GM23248 (cell line): ENCODE measurements at places on chromosomes 7 and 10.

DNA sequence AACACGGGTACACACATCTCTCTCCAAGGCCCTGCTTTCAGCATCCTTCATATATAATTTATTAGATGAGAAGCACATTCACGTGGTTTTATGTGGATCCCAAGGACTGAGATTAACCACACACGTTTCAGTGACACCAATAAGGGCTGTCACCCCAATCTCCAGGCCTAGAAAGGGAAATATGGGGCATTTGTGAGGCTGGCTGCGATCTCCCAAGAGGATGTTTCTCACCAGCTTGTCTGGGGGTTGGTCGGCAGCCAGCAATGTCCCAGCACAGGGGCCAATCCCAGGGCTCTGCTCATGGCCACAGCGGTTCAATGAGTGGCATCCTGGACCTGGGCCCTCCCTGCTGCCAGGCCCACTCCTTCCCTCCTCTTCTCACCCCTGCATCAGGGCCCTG is 115.5 kb downstream of the ITIH5 start:
- DNase-seq: no peak

GRCh38 chr7:140417456-140418155 is 13.7 kb downstream of the RAB19 start:
- DNase-seq: no peak

- DNase-seq: no peak
These were observed 324.3 kb downstream of the DNAJB6 start for GRCh38 chr7:157660971-157661610.

- DNase-seq: no peak
These were observed 616.4 kb upstream of the GHITM start for GRCh38 chr10:83522881-83523386.

DNA sequence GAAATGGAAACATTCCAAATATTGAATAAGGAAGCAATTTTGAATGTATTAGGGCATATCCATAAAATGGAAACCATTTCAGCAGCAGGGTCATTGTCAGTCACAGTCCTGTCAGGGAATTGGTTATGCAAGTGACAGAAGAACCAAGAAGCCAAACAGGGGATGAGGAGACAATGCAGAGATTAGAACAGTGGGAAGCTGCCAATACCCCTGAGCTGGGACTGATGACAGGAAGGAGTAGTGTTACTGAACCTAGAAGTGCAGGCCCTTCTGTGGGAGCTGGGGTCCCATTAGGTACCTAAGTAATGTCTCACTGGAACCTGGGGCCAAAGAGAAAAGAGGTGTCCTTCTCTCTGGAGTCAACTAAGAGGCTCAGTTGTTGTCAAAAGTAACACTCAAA is 37.6 kb upstream of the NPSR1 start:
- no peak for DNase-seq

GRCh38 chr7:141220263-141220880 is 146.5 kb downstream of the TMEM178B start:
- no peak for DNase-seq

DNA sequence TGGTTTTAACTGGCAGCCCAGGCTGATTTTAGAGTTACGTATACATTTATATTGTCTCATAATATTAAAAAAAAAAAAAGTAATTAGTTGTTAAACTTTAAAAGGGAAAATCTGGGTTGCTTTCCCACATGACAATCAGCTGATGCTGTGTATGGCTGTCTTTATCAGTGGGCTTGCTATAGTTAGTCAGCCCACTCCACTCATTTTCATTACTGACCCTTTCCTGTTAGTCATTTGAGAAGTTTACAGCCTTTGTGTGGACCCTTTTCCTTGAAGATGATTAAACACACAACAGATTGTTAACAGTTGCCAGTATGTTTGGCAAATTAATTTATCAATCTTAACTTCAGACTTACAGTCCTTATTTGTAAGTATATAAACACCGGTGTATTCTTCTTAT is 164.5 kb upstream of the AGR3 start:
- DNase-seq: no peak

GRCh38 chr10:75358132-75358531 is 43.4 kb downstream of the ZNF503 start:
- no peak for DNase-seq

- DNase-seq: no peak
These were observed 204.1 kb upstream of the NFE2L3 start for GRCh38 chr7:25947669-25948516.

DNA sequence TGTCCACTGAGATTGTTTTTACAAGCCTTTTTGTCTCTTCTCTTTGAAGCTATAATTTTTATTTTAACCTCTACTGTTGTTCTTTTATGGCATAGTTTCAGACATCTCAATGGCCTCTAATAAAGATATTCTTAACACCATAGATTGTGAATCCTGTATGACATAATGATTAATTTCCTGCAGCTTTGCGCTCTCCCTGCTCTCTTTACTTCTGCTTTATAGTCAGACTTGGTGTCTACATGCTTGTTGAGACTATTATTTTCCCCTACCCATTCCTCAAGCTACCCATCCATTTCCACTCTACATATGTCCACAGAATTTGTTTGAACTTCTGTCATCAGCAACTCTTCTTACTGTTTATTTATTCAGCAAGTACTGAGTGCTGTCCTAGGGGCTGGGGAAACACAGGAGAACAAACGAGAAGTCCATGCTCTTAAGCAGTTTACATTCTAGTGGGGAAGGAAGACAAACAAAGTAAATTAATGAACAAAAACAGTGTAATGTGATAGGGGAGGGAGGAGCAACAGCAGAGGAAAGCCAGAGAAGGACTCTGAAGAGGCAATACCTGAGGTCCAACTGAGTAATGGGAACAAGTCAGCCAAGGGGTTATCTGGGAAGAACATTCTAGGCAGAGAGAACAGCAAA is 110.1 kb downstream of the CDK14 start:
- DNase-seq: no peak

GRCh38 chr10:25057886-25058285 is 41.5 kb downstream of the THNSL1 start:
- no peak for DNase-seq

- DNase-seq: peak; percentile 66
These were observed 35.3 kb upstream of the IFRD1 start for GRCh38 chr7:112414855-112415490.

- no peak for DNase-seq
These were observed 51.6 kb downstream of the PDGFA start for GRCh38 chr7:467856-468545.

GRCh38 chr7:129903935-129904334 is 48.8 kb downstream of the UBE2H start:
- no peak for DNase-seq

- peak; percentile 37 for DNase-seq
These were observed 37.2 kb downstream of the CALML5 start for GRCh38 chr10:5461914-5462840.

DNA sequence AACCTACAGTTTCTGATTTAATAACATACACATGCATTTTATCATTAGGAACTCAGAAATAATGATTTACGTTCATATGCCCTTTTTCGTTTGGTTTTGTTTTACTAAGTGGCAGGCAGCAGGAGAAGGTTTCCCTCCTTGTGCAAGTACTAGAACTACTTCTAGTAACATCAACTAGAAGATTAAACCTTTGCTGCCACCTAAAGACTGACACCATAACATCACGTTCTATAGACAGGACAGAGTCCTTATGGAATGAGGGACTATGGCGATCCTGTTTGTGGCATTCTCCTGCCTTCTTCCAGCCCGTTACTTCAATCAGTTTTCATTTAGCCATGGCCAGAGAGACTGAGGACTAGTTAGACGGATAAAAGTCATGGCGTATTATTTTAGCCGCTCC is 53.2 kb downstream of the GAD2 start:
- DNase-seq: peak; percentile 47

DNA sequence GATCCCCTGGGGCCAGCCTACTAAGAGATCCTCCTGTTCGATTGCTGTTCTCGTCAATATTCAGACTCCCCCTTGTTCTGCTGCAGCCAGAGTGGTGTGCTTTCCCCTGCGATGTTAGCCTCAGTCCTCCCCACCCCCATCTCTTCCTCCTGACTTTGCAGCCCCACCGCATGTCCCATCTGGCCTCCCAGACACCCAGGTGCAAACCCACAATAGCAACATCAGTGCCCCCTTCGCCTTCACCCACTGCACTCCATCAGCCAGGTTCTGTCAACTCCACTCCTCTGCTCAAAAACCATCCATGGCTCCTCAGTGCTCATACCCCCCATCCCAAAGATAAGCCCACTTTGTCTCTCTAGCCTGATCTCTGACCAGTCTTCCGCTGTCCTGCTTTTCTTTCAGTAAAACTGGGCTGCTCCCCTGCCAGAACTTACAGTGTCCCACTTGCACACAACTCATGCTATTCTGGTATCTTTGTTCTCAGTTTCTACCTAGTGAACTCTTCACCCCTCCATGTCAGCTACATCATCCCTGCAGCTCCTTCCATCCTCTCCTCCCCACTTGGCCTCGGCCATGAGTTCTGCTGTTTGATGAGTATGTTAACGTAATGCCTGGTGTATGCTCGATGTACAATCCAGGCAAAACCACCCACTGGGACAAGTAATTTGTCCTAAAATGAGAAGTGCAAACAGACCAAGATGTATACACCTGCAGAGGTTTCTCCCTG is 26.6 kb downstream of the COL13A1 start:
- no peak for DNase-seq

GRCh38 chr10:17432723-17433122 is 21.7 kb downstream of the ST8SIA6 start:
- DNase-seq: peak; percentile 23

GRCh38 chr10:218798-219197 is 83.5 kb downstream of the ZMYND11 start:
- DNase-seq: peak; percentile 52

DNA sequence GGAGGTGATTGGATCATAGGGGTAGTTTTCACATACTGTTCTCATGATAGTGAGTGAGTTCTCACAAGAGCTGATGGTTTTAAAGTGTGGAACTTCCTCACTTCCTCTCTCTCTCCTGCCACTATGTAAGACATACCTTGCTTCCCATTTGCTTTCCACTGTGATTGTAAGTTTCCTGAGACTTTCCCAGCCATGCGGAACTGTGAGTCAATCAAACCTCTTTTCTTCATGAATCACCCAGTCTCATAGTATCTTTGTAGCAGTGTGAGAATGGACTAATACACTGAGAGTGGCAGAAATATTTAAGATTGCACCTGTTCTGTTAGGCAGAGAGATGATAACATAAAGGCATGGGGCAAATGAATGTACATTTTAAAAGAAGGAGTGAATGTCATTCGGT is 507.8 kb downstream of the SORCS3 start:
- DNase-seq: no peak

DNA sequence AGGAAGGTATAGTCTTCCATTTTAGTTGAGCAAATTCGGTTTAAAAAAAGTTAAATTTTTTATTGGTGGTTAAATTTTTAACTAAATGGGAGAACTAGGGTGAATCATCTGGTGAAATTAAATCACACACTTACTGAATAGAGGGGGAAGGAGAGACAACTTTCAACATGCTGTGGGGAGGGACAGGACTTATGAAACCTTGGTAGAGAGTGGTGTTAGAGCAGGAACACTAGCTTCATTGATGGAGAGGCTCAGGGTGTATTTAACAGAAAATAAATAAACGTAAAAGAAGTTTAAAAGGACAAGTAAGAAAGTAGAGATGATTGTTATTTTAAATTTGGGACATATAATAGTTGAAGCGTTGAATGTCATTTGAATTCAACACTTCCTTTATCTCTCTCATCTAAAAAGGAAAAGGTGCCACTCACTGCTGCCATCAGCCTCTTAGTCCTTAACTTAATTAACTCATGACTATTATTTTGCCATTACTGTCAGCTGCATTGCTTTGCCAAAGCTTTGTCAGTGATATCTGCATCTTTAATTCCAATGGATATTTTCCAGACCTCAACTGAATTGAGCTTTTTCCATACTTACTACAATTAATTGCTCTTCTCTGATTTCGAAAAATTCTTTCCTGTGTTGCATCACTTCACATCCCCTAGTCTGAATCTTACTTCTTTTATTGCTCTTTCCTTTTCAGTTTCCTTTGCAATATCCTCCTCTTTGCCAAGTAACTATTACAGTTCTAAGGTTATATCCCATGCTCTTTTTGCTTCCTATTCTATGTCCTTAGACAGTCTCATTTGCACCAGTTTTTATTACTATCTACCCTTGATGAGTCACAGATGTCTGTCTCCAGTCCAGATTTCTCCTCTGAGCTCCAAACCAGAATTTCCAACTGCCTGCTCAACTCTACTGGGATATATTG is 71.7 kb downstream of the GNAT3 start:
- DNase-seq: peak; percentile 84

DNA sequence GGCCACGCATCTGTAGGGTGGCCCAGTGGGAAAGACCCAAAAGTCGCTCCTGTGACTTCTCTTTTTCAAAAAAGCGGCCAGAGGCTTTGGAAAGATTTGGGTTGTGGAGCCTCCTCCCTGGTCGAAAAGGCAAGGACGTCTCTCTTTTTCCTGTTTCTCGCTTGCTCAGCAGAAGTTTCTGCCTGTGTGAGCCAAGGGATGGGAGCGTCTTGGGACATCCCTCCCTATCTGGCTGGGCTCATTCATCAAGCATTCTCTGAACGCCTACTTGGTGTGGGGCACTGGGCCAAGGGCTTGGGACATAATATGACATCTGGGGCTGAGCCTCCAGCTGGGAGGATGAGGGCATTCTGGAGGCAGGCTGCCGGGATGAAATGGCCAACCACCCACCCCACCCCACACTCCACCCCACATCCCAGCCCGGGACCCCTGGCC is 120.9 kb downstream of the C10orf105 start:
- DNase-seq: peak; percentile 89

GRCh38 chr10:12728494-12728893 is 273.0 kb downstream of the CCDC3 start:
- peak; percentile 54 for DNase-seq

DNA sequence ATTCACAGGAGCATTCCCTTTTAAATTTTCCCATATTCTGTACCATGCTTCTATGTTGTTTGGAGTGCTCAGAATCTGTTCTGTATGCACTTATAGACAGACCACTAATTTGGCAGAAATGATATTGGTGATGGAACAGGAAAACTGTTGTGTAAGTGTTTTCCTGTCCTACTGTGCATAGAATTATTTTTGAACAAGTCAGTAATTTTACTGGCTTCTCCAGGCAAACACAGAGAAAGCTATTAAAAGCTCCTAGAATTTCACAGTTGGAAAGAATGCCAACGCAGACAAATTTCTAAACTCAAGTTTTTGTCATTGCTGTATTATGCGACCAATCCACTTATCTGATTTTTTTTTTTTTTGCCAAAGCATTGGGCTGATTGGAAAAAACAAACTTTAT is 55.7 kb downstream of the ANKMY2 start:
- peak; percentile 4 for DNase-seq

DNA sequence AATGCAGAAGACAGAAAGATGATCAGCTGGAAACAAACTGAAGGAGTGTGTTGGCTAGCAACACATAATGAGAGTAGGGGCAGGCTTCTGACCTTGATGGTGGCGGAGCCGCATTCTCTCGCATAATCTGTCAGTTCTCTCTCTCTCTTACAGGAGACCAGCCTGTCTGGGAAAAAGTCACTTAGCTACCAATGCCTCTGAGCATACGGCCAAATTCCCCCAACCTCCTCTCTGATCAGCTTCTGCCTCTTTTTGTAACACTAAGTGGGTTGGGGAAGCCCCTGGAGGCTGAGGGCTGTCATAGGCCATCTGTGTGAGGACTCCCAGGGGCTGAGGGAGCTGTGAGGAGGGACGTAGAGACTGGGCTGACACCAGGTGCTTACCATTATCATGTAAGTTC is 104.6 kb downstream of the HIPK2 start:
- DNase-seq: no peak

- DNase-seq: no peak
These were observed 69.0 kb upstream of the RAB11FIP2 start for GRCh38 chr10:118115701-118116100.
